K562 (cell line): ENCODE measurements at places on chromosomes 7 and 10. TPM values are rescaled to one million over a fixed set of nuclear protein-coding genes. Genes with fewer than 3 reads are reported as not detected.

ELFN1 gene
- 0.11 and 0.33 TPM in 2 replicates for polyA plus RNA-seq

OR13A1 gene
- polyA plus RNA-seq: 0.04 TPM in 1 of 2 replicates, not detected in the other

KIAA1217 gene
- polyA plus RNA-seq: not detected in 2 replicates

DOCK1 gene
- not detected in 2 replicates for polyA plus RNA-seq

NPC1L1 gene
- 0.07 TPM in 1 of 2 replicates, not detected in the other for polyA plus RNA-seq

DNA sequence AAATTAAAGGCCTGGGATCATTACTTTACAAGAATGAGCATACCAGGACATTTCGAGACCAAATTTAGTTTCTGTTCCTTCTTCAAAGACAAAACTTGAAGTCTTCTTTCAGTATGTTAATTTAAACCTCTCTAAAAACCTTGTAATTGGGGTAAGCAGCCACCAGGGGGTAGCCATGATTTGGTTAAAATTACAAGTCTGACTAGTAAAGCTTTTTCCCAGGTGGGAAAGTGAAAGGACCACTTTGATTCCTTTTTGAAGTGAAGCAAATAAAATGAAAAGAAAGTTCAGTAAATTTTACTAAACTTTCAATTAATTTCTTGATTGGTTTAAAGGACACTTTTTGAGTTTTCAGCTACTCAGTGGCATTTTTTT, 294.3 kb downstream of the BBS9 start:
- peak; percentile 8 for DNase-seq

DNA sequence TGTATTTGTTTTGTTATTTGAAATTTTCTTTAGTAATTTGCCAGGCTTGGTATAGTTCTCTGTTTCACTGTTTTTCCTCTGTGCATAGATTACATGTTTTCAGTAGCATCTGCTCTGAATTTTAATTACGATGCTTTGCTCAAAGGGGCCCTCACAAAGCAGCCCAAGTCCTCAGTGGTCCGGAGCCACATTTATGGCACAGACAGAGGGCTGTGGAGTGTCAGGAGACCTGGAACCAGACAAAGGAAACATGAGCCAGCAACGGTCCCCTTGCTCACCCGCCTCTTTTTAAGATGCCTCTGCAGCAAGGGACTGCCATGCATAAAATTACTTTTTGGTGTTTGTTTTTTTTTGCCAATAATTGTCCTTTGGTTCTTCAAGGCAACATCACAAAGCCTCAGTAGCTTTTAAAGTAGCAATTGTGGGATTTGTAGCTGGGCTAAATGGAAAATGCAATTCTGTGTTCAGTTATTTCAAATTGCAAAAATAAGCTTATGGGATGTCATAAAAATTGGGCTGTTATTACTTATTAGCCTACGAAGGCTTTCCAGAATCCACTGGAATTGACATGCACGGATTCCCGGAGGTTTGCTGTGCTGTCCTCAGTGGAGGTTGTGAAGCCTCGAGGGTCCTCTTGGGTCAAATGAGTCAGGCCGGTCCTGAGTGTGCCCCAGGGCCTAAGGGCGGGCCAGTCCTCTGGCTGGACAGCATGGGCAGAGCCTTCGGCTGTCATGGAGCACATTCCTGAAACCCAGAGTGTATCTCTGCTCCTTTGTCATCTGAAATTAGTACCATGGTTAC, 422.8 kb downstream of the GLRX3 start:
- DNase-seq: no peak

DNA sequence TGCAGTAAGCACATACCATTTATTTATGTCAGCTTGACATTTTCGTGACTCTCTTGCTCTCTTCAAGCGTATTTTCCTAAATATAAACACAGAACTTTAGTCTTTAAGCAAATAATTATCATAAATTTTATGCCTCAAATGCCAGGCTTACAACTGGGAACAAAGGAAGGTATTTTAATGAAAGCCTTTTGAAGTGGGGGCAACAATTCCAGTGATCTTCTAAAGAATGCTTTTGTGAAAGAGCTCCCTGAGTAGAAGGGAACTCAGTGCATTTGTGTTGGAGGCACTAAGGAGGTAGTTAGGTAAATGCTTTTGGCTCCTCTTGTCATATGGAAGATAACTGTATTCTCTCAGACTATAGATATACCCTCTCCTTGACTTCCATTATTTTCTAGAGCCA, 104.9 kb downstream of the VPS50 start:
- DNase-seq: no peak
